Osteoblast (primary cell): ENCODE measurements at places on chromosomes 12 and 14. TPM values are rescaled to one million over a fixed set of nuclear protein-coding genes. Genes with fewer than 3 reads are reported as not detected.

The MOK gene
- total RNA-seq, result 81.0 and 86.1 TPM in 2 replicates

The PZP gene
- not detected in 2 replicates for total RNA-seq

DNA sequence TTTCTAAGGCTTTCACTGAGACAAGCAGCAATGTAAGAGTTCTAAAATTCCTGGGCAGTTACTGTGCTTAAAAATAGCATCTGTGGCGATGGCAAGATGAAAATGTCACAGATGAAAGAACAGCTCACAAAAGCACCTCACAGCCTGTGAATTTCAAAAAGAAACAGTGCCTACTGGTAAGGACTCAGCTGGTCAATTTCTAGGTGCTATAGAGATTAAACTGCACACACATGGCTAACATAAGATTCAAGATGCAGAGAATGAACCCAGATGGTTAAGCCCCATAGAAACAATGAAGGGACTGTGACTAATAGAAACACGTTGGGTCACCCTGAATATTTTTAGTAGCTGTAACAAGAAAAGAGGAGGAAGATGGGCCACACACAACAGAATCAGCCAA is 12.0 kb upstream of the IL26 start:
- peak overlapping the region; percentile 13 for H3K4me3 ChIP-seq
- H3K27ac ChIP-seq, result peak overlapping the region; percentile 50
- no peaks in the 10 kb centered on the region for H3K27me3 ChIP-seq
- H3K4me1 ChIP-seq, result peaks cover 51% of the 10 kb centered on the region

DNA sequence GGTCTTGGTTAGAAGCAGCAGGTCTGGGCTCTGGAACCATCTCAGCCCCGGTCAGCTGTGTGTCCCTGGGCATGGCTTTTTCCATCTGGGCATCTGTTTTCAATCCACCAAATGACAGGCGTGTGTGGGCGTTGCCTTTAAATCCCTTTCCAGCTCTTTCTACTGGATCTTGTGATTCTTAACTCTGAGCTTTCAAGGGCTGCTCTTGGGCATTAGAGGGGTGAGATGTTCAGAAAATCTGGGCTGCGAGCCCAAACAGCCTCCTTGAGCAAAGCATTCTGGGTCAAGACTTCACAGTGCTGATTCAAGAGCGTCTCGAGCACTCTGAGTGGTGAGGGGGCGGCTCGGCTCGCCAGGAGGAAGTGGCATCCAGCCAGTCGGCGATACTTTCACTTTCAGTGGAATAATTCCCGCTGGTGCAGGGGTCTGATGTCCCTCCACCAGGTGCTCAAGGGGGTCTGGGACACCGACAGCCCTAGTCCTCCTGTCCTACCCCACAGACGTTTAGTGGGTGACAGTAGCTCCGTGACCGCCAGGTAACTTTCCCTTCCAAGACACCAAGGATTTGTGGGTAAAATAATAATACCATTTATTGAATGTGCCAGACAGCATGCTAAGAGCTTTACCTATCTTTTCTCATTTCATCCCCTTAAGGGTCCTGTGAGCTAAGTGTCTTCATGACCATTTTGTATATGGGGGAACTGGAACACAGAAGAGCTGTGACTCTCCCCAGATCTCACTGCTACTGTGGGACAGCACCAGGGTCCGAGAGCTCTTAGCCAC is 114.0 kb downstream of the PLXNC1 start:
- H3K27me3 ChIP-seq, result no peaks in the 10 kb centered on the region
- H3K27ac ChIP-seq, result peak overlapping the region; percentile 70
- H3K4me3 ChIP-seq, result peak overlapping the region; percentile 85
- peaks cover 19% of the 10 kb centered on the region for H3K4me1 ChIP-seq

- peak overlapping the region; percentile 8 for H3K4me3 ChIP-seq
- H3K36me3 ChIP-seq, result no peaks in the 10 kb centered on the region
- H3K4me1 ChIP-seq, result peaks cover 49% of the 10 kb centered on the region
- H3K27ac ChIP-seq, result peak overlapping the region; percentile 78
- DNase-seq, result peak; percentile 74
Measured at GRCh38 chr12:54431911-54432814, 13.1 kb upstream of the ITGA5 start.

GRCh38 chr12:52754135-52754534 is 23.0 kb downstream of the KRT76 start:
- H3K27me3 ChIP-seq, result peaks cover 14% of the 10 kb centered on the region
- no peaks in the 10 kb centered on the region for H3K36me3 ChIP-seq
- no peak overlapping the region for H3K4me3 ChIP-seq
- DNase-seq, result no peak
- no peaks in the 10 kb centered on the region for H3K4me1 ChIP-seq

- DNase-seq, result no peak
- H3K27me3 ChIP-seq, result no peaks in the 10 kb centered on the region
- no peak overlapping the region for H3K4me3 ChIP-seq
- H3K27ac ChIP-seq, result no peak overlapping the region
Measured at GRCh38 chr12:115233891-115234543, 550.0 kb upstream of the TBX3 start.

GRCh38 chr14:94680862-94681288 is 68.7 kb downstream of the SERPINA3 start:
- no peaks in the 10 kb centered on the region for H3K27me3 ChIP-seq
- no peak overlapping the region for H3K27ac ChIP-seq
- no peak overlapping the region for H3K4me3 ChIP-seq
- no peaks in the 10 kb centered on the region for H3K4me1 ChIP-seq
- DNase-seq, result no peak

DNA sequence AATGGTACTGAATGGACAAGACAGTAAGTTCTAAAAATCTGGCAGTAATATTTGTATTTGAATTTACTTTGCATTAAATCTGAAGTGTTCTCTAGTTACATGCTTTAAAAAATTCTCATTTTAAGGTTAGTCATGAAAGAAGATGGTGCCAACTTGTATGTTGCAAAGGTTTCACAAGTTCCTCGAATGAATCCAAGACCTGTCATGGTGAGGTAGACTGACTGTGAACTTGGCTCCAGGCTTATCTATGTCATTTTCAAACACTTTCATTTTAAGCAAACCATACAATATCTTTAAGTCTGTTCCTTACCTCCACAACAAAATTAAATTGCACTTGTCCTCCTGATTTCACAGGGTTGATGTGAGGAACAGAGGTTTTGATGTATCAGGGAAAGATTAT is 23.4 kb downstream of the CLEC2D start:
- peaks cover 5% of the 10 kb centered on the region for H3K36me3 ChIP-seq
- H3K4me1 ChIP-seq, result no peaks in the 10 kb centered on the region
- no peak overlapping the region for H3K27ac ChIP-seq
- DNase-seq, result no peak
- H3K4me3 ChIP-seq, result no peak overlapping the region
- H3K27me3 ChIP-seq, result no peaks in the 10 kb centered on the region

- H3K4me1 ChIP-seq, result peaks cover 9% of the 10 kb centered on the region
- H3K4me3 ChIP-seq, result no peak overlapping the region
- H3K36me3 ChIP-seq, result no peaks in the 10 kb centered on the region
Measured at GRCh38 chr12:56082967-56083366, 3.0 kb downstream of the ERBB3 start.

GRCh38 chr14:34063470-34064164 is 112.7 kb upstream of the EGLN3 start:
- no peaks in the 10 kb centered on the region for H3K4me1 ChIP-seq
- no peaks in the 10 kb centered on the region for H3K36me3 ChIP-seq
- H3K27me3 ChIP-seq, result no peaks in the 10 kb centered on the region
- no peak overlapping the region for H3K27ac ChIP-seq
- no peak for DNase-seq

GRCh38 chr14:98301681-98302080 is 970.3 kb downstream of the BCL11B start:
- no peaks in the 10 kb centered on the region for H3K36me3 ChIP-seq
- no peak for DNase-seq
- H3K4me1 ChIP-seq, result no peaks in the 10 kb centered on the region

GRCh38 chr14:73785834-73786635 is 65.6 kb upstream of the PTGR2 start:
- H3K4me3 ChIP-seq, result peak overlapping the region; percentile 75
- H3K27me3 ChIP-seq, result no peaks in the 10 kb centered on the region
- peak overlapping the region; percentile 96 for H3K27ac ChIP-seq

DNA sequence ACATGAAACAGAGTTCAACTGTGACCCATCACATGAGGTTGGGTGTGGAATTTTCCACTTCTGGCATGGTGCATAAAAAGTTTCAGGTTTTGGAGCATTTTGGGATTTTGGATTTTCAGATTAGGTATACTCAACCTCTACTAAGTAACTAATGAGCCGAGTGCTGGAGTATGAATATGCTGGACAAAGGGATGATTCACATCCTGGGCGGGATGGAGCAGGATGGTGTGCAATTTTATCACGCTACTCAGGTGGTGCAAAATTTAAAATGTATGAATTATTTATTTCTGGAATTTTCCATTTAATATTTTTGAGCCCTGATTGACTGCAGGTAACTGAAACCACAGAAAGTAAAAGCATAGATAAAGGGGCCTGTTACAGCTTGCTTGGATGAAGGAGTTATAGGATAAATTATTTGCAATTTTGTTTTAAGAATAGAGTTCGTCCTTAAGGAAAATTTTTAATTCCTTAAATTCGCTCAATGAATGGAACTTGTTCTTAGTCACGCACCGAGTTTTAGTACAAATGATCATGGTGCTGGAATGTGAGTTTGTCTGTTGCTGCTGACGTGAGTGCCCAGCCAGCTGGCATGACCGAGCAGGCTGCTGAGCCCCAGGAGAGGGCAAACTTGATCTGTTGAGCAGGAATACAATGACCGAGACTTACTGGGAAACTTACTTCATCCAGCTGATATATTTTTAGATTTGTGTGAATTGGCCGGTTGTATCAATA is 176.3 kb downstream of the ESR2 start:
- H3K4me3 ChIP-seq, result no peak overlapping the region
- H3K27me3 ChIP-seq, result no peaks in the 10 kb centered on the region
- peak overlapping the region; percentile 77 for H3K27ac ChIP-seq
- H3K36me3 ChIP-seq, result no peaks in the 10 kb centered on the region
- DNase-seq, result peak; percentile 79

DNA sequence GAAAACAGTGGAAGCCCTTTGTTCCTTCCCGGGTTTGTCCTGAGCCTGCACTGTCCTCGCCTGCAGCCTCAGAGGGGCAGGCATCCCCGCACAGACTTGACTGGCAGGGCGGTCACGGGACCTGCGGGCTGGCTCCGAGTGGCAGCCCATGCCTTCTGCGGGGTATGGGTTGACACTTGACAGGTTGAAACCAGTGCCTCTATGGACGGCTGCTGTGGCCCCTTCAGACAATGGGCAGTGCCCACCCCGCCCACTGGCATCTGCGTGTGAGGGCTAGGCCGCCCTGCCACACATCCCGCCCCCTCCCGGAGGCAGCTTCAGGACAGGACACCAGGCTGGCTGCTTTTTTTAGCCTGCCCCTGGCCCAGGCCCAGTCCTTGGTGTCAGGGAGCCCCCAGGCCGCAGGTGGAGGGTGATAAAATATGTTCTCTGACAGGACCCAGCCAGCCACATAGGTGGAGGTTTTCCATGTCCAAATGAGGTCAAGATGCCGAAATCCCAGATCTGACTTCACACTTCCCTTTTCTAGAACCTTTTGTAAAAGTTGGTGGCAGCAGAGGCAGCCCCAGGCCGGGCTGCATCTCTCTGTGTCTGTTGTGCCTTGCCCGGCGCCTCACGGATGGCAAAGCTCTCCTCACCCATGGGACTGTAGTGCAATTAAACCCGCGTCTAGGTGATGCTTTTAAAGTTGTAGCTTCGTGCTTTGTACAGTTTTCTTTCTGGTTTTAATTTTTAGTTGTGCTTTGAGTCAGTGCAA is 10.0 kb downstream of the ANKRD9 start:
- peak overlapping the region; percentile 81 for H3K27ac ChIP-seq
- H3K27me3 ChIP-seq, result no peaks in the 10 kb centered on the region
- no peak overlapping the region for H3K4me3 ChIP-seq
- peak; percentile 65 for DNase-seq
